ENCODE measurements at places on chromosomes 7 and 10. TPM values are rescaled to one million over a fixed set of nuclear protein-coding genes. Genes with fewer than 3 reads are reported as not detected.

Gene TMEM139
- 7.9 TPM for total RNA-seq

Gene IGF2BP3
- total RNA-seq, result 89.1 TPM

Gene TRUB1
- total RNA-seq, result 23.6 TPM

Gene TAS2R3
- total RNA-seq, result 5.6 TPM

Gene ADAM22
- total RNA-seq, result 6.3 TPM

Gene OPN1SW
- total RNA-seq, result not detected

Gene EFCAB10
- total RNA-seq, result not detected

Gene CPVL
- total RNA-seq, result 10.7 TPM

Gene TMEM106B
- 81.3 TPM for total RNA-seq

Gene PODXL
- 216 TPM for total RNA-seq

DNA sequence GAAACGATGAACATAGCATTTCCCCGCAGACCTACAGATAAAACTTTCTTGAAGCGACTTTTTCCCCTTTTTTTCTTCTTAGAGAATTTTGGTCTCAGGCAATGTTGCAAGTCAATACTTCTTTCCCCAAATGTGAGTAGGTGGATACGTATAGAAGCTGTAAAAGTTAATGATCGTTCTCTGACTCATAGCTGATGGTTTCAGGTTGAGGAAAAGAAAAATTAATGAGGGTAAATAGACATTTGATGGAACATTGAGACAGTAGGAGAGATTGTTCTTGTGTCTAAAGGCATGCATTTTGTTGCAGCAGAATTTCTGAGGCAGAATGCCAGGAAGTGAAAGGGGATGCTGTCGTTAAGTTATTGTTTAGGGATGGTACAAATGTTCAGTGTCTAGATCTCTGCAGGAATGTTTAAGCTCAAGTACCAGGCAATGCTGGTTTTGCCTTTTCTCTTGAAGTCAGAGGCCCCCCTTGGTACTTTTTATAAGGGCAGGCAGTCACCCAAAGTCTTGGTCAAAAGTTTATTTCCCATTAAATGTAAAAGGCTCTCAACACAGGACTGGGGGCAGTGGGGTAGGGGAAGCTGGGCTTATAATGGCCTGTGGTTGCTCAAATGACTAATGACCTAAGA is 9.3 kb downstream of the TCF7L2 start:
- H3K4me1 ChIP-seq, result peaks cover 85% of the 10 kb centered on the region
- peaks cover 9% of the 10 kb centered on the region for H3K36me3 ChIP-seq

- no peak overlapping the region for H3K4me3 ChIP-seq
- no peaks in the 10 kb centered on the region for H3K36me3 ChIP-seq
- H3K4me1 ChIP-seq, result peaks cover 6% of the 10 kb centered on the region
- DNase-seq, result no peak
- no peak overlapping the region for H3K27ac ChIP-seq
Observed at GRCh38 chr10:32000937-32001336, 55.3 kb downstream of the KIF5B start.

DNA sequence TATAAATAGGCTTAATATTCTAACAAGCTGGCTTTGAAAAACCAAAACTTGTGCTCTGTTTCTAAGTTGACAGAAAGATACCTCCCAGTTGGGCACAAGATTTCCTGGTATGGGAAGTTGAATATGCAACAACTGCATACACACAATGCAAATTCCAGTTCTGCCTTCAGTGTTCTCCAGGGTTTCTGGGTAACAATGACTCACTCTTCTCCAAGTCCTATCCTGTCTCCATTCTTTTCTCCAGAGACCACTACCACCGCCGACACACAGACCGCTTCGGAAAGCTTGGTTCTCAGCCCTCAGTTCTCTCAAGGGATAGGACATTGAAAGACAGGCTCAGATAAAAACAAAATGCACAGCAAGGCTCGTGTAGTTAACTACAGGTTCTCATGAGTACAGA is 12.2 kb downstream of the PDE1C start:
- peaks cover 63% of the 10 kb centered on the region for H3K27me3 ChIP-seq
- DNase-seq, result no peak
- peaks cover 22% of the 10 kb centered on the region for H3K4me1 ChIP-seq
- H3K27ac ChIP-seq, result no peak overlapping the region
- no peaks in the 10 kb centered on the region for H3K36me3 ChIP-seq
- no peak overlapping the region for H3K4me3 ChIP-seq

DNA sequence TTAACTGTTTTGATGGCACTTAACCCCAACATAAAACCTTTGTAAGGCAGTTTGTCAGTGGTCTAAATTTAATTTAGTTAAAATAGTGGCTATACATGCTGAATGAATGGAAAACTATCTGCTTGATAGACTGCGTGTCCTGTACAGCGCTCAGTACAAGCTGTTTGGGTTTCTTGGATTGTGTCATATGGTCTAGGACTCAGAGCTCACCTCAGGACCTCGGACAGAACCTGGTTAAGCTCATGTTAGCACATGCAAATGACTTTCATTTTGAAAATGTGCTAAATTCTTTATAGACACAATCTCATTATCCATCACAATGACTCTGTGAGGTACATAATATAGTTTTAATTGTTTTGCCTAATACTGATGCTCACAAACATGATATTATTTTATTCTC is 55.7 kb upstream of the RELN start:
- H3K4me1 ChIP-seq, result peaks cover 11% of the 10 kb centered on the region
- H3K27ac ChIP-seq, result no peak overlapping the region
- DNase-seq, result no peak
- no peak overlapping the region for H3K4me3 ChIP-seq
- no peaks in the 10 kb centered on the region for H3K36me3 ChIP-seq

DNA sequence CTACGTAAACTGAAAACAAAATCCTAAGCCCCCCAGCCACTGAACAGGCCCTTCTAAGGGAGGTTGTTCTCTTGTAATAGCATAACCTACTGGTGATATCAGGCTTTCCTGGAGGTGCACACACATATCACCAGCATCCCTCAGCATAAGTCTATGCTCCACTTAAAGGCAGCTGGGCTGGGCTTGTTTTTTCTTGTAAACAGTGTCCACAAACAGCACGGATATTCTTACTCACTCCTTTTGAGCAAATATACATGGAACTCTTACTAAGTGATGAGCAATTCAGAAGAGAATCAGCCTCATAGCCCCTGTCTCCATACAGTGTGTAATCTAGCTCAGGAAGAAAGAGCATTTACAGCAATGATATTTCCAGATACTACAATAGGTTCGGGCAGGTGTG is 2.4 kb downstream of the LRIT1 start:
- H3K4me3 ChIP-seq, result no peak overlapping the region
- H3K27me3 ChIP-seq, result peaks cover 56% of the 10 kb centered on the region
- no peak overlapping the region for H3K27ac ChIP-seq
- H3K36me3 ChIP-seq, result no peaks in the 10 kb centered on the region
- DNase-seq, result no peak
- no peaks in the 10 kb centered on the region for H3K4me1 ChIP-seq

DNA sequence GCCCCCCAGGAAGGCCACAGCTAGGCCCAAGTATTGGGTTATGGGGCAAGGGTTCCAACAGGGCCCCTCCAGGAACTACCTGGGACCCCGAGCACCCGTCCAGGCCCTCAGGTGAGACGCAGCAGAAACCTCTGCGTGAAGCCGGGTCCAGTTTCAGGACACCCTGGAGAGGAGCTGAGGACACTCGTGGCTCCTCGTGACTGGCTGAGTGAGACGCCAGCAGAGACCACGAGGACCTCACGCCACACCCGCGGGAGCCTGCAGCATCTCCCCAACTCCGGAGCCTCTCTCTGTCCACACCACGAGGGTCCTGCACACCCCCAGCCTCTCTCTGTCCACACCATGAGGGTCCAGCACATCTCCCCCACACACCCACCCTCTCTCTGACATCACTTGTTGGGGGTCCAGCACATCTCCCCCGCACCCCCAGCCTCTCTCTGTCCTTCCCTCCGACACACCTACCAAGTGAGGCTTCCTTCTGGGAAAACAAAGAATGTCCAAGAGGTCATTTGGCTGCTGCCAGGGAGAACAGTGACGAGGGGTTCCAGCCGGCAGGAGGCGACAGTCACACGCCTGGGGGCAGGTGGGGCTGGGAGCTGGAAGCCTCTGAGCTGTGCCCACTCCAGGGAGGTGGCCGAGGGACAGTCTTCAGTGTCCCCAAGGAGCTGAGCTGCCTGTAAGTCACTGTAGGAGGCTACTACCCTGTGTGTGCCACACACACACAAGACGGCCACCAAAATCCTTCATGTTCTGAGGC is 46.1 kb upstream of the PPP2R2D start:
- DNase-seq, result no peak
- H3K27ac ChIP-seq, result no peak overlapping the region
- no peak overlapping the region for H3K4me3 ChIP-seq
- peaks cover 27% of the 10 kb centered on the region for H3K27me3 ChIP-seq
- no peaks in the 10 kb centered on the region for H3K4me1 ChIP-seq

GRCh38 chr10:62037166-62037831 is 135.8 kb downstream of the ARID5B start:
- DNase-seq, result no peak
- peak overlapping the region; percentile 92 for H3K27ac ChIP-seq
- H3K4me3 ChIP-seq, result peak overlapping the region; percentile 6
- peaks cover 57% of the 10 kb centered on the region for H3K4me1 ChIP-seq

GRCh38 chr10:45457487-45457886 is 83.5 kb downstream of the ALOX5 start:
- H3K4me3 ChIP-seq, result no peak overlapping the region
- H3K4me1 ChIP-seq, result no peaks in the 10 kb centered on the region
- DNase-seq, result no peak
- no peak overlapping the region for H3K27ac ChIP-seq

DNA sequence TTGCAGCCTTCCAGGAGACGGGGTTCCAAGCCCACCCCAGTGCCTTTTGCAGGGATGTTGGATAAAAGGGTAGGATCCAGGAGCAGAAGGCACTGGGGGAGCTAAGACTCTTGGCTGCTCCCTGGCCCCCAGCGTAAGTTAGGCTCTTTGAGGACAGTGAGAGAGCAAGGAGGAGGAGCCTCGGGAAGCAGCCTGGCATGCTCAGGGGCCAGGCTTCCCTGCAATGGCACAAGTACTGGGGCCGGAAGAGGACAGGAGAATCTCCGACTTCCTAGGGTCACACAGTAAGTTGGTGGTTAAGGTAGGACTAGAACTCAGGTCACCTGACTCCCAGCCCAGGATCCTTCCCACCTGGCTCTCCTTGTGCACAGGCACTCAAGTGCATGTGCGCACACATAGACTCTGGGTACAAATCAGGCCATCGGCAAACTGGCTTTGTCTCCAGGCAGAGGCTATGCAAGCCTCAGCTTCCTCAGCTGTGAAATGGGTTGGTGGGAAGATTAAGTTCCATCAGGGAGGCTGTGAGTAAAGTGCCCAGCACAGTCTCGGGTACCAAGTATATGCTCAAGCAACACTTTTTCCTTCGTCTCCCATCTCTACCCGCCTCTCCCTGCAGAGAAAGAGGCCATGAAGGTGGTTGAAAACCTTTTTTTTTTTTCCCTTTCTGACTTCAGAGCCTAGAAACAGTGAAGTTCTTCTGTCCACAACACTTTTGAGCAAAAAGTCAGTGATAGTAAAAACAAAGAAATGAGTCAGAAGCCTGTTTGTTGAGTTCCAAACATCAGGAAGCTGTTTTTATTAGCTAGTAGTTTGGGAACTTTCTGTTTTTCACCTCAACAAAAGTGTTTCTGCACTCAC is 79.1 kb downstream of the NEURL1 start:
- no peak for DNase-seq
- no peaks in the 10 kb centered on the region for H3K36me3 ChIP-seq
- H3K4me1 ChIP-seq, result peaks cover 12% of the 10 kb centered on the region
- H3K4me3 ChIP-seq, result no peak overlapping the region

- no peak overlapping the region for H3K4me3 ChIP-seq
- DNase-seq, result no peak
- H3K27ac ChIP-seq, result no peak overlapping the region
- no peaks in the 10 kb centered on the region for H3K36me3 ChIP-seq
- H3K27me3 ChIP-seq, result peaks cover 11% of the 10 kb centered on the region
Observed at GRCh38 chr10:120221873-120222485, 235.0 kb upstream of the PLPP4 start.

DNA sequence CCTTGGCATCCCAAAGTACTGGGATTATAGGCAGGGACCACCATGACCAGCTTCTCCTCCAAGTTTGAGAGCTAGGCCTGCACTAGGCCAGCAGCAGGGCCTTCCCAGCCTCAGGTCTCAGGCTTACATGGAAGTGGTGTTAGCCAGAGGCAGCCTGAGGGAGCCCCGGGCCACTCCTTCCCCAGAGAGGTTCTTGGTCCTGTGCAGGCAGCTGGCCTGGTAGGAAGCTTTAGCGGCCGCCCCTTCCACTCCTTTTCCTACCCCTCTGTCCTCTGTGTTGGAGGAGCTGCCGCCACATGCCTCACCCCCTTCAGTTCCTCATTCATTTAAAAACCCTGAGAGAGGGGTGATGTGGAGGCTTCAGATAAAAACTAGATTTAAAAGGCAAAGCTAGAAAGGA is 40.3 kb downstream of the TSPAN15 start:
- H3K36me3 ChIP-seq, result peaks cover 11% of the 10 kb centered on the region
- peaks cover 7% of the 10 kb centered on the region for H3K4me1 ChIP-seq
- no peak for DNase-seq
- H3K27me3 ChIP-seq, result no peaks in the 10 kb centered on the region
- no peak overlapping the region for H3K27ac ChIP-seq
- H3K4me3 ChIP-seq, result no peak overlapping the region

GRCh38 chr7:40866601-40867000 is 731.8 kb downstream of the SUGCT start:
- no peak overlapping the region for H3K27ac ChIP-seq
- H3K4me1 ChIP-seq, result peaks cover 4% of the 10 kb centered on the region
- no peaks in the 10 kb centered on the region for H3K27me3 ChIP-seq
- no peak overlapping the region for H3K4me3 ChIP-seq
- no peak for DNase-seq
- peaks cover 8% of the 10 kb centered on the region for H3K36me3 ChIP-seq

DNA sequence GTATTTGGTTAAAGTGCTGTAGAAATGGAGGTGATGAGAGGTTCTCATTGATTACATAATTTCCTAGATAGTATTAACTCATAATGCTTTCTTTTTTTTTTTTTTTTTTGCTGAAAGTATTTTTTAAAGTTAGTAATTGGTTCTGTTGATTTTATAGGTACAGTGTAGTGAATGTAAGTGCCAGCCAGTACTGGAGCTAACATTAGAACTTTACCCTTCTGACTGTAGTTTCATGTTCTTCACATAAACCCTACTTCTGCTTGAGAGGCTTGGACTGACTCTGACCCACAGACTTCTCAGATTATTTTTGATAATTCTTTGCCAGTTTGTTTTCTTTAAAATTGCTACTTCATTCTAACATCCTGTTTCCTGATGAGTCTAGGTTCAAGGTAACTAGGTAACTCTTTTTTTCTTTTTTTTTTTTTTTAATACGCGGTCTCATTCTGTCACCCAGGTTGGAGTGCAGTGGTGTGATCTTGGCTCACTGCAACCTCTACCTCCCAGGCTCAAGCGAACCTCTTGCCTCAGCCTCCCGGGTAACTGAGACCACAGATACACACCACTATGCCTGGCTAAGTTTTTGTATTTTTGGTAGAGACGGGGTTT is 92.2 kb upstream of the OIT3 start:
- no peak overlapping the region for H3K4me3 ChIP-seq
- H3K4me1 ChIP-seq, result peaks cover 26% of the 10 kb centered on the region
- DNase-seq, result no peak
- H3K36me3 ChIP-seq, result peaks cover 5% of the 10 kb centered on the region

DNA sequence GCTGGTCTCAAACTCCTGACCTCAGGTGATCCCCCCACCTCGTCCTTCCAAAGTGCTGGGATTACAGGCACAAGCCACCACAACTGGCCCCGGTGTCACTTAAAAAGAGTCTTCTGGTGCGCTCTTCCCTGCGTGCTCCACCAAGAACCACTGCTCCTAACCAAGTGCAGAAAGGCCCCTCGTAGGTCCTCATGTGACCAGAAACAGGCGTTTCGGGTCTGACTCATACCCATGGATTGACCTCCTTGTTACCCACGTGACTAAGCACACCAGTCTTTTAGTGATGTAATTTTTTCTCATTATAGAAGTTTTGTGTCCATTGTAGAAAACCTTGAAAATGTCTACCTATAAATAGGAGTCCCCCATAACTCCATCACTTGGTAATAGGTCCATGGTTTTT is 13.9 kb downstream of the FKBP6 start:
- no peak overlapping the region for H3K4me3 ChIP-seq
- DNase-seq, result no peak
